Urothelium cell line (cell line): ENCODE measurements at places on chromosomes 4 and X.

DNA sequence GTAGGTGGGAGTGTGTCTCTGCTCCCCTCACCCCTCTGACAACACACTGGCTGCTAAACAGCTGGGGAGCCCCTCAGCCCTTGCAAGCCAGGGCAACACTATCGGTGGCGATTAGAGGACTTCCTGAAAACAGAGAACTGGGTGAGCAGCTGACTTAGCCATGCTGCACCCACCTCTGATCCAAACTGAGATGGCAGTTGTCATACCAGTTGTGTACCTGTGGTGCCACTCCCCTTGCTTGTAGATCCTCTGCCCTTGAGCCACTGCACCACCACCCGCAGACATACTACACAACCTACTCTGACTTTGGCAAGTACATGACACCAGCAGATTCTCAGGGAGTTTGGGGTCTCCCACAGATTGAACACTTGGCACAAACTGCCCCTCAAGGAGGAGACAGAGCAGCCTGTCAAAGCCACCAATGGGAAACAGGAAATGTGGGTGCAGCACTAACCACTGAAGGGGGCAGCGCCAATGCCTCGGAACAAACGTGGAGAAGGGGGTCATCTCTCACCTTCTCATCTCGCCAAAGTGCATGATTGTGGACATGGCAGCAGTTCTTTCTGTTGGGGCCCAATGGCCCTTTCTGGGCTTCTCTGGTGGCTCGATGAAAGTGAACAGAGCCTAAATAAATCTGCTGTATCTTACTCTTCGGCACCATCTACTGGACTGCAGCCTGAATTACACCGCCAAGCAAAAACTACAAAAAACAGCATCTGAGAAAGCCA lies 119.8 kb downstream of the NEK1 start:
- DNase-seq = peak; percentile 52

GRCh38 chrX:69615779-69616456 lies at the start of gene EDA:
Gene EDA, plus strand, starts transcription at chrX:69616113.
- peak; percentile 91 for DNase-seq

- DNase-seq = no peak
Observed at GRCh38 chr4:38677441-38677840, 13.4 kb downstream of the KLF3 start.

- no peak for DNase-seq
Observed at GRCh38 chr4:120520761-120521160, 401.8 kb downstream of the PRDM5 start.

DNA sequence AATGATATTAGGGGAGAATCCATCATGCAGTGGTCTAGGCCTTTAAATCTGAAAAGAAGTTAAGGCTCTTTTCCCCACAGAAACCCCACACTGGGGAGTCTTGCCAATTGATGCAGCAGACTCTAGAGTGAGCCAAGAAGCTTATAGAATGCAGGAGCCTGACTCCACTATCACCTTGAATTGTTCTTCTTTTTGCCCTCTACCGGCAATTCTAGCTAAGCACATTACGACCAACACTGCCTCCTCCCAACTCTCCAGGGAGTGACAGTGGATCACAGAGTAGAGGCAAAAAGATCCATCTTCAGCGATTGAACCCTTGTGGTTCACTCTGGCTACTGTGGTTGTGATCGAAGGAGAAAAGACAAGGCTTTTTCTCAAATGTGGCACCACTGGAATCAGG lies 331.5 kb downstream of the NKX6-1 start:
- no peak for DNase-seq

DNA sequence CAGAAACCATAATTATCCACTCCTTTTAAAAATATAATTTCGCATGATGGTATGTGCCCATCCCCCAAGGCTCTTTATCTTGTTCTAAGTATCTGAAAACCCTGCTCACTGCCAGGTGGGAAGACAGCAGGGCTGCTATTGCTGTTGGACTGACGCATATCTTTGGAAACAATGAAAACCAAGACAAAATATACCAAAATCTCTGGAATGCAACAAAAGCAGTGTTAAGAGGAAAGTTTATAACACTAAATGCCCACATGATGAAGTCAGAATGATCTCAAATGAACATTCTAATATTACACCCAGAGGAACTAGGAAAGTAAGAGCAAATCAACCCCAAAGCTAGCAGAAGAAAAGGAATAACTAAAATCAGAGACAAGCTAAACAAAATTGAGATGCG lies 162.0 kb downstream of the FAM47B start:
- no peak for DNase-seq

GRCh38 chr4:147760695-147761094 lies 28.8 kb downstream of the ARHGAP10 start:
- DNase-seq = no peak

DNA sequence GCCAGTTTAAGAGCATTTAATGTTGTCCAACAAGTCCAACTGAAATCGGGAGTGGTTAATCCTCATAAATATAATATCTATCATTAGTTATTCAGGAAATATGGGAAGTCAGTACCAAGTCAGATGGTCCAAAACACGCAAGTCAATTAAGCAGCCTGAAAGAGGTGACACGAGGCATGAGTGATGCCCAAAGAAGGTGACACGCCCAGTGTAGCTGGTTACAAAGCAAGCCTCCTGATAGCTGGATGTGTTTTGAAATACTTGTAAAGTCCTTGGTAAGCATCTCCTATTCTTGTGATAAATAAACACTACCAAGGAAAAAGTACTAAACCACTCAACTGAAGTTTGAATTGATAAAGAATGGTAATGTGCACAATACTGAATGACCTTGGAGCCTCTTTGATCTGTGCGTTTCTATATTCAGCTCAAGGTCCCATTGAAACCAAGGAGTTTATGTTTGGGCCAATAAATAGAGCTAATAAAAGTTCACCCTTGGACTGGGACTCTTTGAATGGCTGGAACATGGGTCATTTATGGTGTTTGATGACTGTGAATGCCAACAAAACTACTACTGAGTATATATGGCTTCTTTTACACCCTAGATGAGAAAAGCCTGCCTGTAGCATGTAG lies 93.2 kb upstream of the KLF3 start:
- no peak for DNase-seq

- no peak for DNase-seq
Observed at GRCh38 chr4:87745064-87745807, 54.1 kb upstream of the IBSP start.
